ENCODE measurements at places on chromosomes 11 and 22. TPM values are rescaled to one million over a fixed set of nuclear protein-coding genes. Genes with fewer than 3 reads are reported as not detected.

Gene CCDC88B
- total RNA-seq = 0.99 TPM

Gene UBQLNL
- total RNA-seq = 0.41 TPM

Gene FAT3
- total RNA-seq = 21.3 TPM

Gene MOV10L1
- 1.1 TPM for total RNA-seq

Gene TMEM86A
- total RNA-seq = 3.1 TPM

Gene GLYATL1
- total RNA-seq = 0.28 TPM

Gene CXCR5
- total RNA-seq = 0.27 TPM

Gene HEPHL1
- total RNA-seq = not detected

Gene A4GALT
- 5.2 TPM for total RNA-seq

Gene SLC35F2
- total RNA-seq = 4.7 TPM

Gene VSIG10L2
- total RNA-seq = not detected

Gene CDC45
- 13.3 TPM for total RNA-seq

Gene CEND1
- 0.20 TPM for total RNA-seq

Gene DBX1
- not detected for total RNA-seq

Gene TRIM77
- total RNA-seq = not detected

Gene THY1
- total RNA-seq = 219 TPM

Gene KRTAP5-8
- total RNA-seq = not detected
